ENCODE measurements at places on chromosomes 7 and 10.

DNA sequence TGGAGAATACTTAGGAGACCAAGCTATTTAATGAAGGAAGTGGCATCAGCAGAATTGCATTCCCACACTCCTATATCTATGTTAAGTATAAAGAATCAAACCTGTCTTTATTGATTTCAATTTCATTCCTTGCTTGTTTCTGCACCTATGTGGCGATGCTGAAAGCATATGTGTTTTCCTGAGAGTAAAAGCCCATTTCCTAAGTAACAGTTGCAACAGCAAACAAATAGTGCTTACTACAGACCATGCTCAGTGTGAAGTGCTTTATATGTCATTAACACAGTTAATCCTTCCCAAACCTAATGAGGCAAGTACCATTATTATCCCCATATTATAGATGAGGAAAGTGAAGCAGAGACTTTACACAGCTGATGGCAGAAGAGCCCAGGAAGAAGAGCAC lies 552.1 kb downstream of the PARD3 start:
- DNase-seq = no peak

DNA sequence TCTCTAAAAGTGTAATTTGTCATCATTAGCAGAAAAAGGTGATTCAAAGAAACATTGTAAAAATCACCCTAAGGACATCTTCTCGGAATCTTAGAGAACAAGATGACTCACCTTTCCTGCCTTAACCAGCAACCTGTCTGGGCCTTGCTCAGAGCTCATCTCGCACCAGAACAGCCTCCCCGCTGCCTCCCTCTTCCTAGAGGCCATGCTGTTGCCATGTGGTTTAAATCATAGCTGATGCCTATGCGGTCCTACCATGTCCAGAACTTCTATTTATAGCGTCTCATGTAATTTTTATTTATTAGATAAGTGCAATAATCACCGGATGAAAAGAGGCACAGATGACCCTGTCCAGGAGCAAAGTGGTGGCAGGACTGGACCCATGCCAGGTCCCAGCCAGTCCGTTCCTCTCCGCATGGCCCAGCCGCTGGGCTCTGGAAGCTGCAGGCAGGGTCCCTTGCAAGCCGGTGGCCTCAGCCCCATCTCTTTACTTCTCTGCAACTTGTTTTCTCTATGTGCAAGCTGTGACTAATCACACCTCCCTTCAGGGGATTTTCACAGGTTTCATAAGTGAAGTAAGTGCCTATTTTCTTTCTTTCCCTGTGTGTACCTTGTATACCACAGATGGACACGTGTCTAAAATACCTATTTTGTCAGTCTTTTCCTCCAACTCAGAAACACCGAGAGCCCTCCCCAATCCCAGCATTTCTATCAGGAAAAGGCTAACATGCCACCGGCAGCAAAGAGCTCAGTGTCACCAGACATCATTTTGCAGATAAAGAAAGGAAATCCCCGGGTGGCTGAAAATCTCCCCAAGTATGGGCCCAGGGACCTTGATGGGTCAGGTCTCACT lies 27.1 kb downstream of the KLF6 start:
- DNase-seq = peak; percentile 77

GRCh38 chr10:58399410-58399809 lies 14.2 kb downstream of the TFAM start:
- DNase-seq = no peak

DNA sequence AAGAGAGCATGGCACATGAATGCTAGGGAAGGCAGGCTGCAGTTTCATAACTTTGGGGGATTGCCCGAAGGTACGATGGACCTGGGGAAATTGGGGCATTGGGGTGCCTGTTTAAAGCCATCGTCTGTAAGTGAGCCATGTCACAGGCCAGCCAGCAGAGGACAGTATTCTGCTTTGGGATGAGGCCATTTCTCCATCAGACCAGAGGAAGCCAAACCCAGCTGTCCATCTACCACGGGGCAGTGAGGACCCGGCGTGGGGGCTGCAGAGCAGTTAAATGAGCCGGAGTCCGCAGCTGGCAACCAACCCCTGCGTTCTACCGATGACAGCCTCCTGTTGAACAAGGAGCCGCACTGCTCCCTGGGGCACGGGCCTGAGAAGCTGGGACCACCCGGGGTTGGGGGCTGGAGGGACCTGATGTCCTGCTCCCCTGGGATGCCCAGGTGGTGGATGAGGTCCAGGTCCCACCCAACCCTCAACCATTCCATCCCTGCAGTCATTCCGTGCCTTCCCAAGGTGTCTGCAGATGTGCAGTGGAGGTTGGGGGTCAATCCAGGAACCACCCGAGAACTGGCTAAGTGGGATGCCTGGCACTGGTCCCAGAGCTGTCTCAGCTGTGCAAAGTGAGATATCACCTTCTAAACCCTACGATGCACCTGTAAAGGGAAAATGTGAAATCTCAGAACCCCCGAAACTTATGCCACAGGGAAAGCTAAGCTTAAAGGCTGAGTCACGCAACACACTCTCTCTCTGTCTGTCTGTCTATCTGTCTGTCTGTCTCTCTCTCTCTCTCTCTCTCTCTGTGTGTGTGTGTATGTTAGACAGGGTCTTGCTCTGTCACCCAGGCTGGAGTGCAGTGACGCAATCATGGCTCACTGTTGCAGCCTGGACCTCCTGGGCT lies 12.1 kb upstream of the RHBDD2 start:
- DNase-seq = peak; percentile 47

GRCh38 chr10:119257899-119258419 lies 50.6 kb downstream of the GRK5 start:
- DNase-seq = no peak

DNA sequence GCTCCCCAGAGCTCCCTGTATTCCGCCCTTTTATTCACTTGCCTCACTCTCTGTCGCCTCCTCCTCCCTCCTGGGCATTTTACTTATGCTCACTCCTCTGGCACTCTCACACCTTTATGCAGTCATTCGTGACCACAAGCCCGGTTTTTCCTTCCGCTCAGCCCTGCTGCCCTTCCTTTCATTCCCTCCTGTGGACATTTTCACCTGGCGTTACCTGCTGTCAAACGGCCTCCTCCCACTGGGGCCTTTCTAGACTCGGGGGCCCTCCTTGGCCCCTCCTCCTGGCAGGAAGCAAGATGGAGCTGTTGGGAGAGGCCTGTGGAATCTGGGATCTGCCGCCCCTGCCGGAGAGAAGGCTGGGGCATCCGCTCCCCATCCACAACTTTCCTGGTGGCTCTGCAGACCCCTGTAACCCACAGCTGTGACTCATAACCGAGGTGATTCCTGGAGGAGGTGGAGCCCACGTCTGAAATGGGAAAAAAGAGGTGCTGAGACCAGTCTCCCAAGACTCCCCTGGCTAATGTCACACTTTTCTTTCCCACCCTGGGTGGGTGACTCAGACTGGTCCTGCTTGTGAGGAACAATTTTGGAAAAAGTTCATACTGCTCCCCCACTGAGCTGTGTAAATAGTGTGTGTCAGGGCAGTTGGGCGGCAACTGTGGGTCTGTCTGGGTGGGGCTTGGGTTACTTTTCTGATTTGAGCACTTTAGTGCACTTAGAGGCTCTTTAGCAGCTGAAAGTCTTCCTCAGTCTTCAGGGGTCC lies 1.2 kb downstream of the VCL start:
- DNase-seq = peak; percentile 19
